ENCODE measurements at places on chromosomes 16 and 17. TPM values are rescaled to one million over a fixed set of nuclear protein-coding genes. Genes with fewer than 3 reads are reported as not detected.

DNA sequence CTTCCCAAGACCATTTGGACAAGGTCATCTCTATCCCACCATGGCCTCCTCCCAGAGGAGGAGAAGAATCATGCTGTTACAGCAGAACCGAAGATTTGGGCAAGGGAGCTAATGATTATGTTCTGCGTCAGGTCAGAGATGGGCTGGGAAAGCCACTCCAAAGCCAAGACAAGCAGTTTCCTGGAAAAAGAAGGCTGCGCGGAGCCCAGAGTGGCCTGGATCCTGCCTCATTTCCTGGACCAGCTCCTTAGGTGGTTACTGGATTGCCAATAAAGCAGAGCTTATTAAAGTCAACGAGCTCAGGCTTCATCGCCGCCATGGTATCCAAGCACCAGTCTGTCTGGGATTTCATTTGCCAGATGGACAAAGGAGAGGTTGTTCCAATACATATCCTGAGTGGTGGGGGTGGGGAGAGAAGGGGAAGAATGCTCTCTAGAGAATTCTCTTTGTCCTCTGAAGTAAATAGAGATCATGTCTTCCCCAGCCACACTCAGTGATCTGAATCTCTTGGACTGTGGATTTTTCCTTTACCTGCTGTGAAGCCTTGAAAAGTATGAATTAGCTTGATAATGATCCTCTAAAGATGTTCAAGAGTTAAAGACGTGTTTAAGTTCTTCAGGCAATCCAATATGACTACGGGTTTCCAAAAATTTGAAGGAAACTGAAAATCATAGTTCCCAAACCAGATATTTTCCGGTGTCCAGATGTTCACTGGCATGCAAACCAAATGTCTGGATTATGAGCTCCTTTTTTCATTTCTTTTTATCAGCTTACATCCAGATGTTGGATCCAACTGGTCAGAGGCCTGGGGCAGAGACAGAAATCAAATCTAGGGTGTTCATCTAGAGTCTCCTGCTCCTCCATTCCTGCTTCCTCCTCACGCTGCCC lies 17.7 kb downstream of the PRAC1 start:
- no peaks in the 10 kb centered on the region for H3K36me3 ChIP-seq
- H3K27ac ChIP-seq: no peak overlapping the region
- no peak overlapping the region for H3K4me3 ChIP-seq
- no peaks in the 10 kb centered on the region for H3K4me1 ChIP-seq
- DNase-seq: no peak

GRCh38 chr16:89334461-89334860 lies 117.0 kb downstream of the ZNF778 start:
- H3K4me1 ChIP-seq: peaks cover 88% of the 10 kb centered on the region
- H3K4me3 ChIP-seq: peak overlapping the region; percentile 12
- no peaks in the 10 kb centered on the region for H3K27me3 ChIP-seq
- no peaks in the 10 kb centered on the region for H3K36me3 ChIP-seq

GRCh38 chr16:84357191-84357651 lies 11.1 kb upstream of the ATP2C2 start:
- H3K27me3 ChIP-seq: peaks cover 23% of the 10 kb centered on the region
- no peak for DNase-seq
- H3K4me1 ChIP-seq: peaks cover 5% of the 10 kb centered on the region
- H3K4me3 ChIP-seq: no peak overlapping the region
- H3K27ac ChIP-seq: no peak overlapping the region

Gene TAF1C
- 11.6 TPM for polyA plus RNA-seq

Gene SMIM5
- not detected for polyA plus RNA-seq
